ENCODE measurements at places on chromosomes 6 and 20.

DNA sequence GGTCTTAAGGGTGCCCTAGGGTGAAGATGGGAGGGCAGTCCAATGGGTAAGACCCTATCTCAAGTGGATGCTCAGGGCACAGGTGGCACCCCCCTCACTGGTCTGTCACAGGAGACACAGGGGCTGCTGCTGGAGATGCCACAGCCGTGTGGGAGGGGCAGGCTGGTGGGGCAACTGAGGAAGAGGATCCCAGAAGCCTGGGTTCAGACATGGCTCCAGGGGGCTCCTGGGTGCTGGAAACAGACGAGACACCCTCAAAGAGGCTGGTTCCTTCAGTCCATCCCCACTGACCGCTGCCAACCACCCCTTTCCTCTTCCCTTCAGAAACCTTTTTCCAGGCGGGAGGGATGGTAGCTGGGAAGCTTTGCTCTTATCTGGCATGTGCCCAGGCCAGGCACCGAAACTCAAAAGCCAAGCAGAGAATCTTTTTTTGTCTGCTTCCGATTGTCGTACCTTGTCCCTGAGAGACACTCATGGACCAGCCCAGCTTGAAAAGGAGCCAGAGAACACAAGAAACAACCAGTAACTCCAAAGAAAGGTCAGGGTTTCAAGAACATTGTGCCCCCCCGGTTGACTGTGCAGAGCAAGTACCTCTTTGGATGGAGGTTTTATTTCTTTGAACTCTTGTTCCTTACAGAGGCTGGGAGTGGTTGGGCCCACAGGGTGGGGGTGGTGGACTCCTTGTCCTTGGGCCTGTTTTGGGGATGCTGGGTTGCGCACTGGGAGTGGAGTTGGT is 28.5 kb upstream of the EMILIN3 start:
- DNase-seq: no peak

GRCh38 chr20:6870559-6870958 is 103.1 kb downstream of the BMP2 start:
- DNase-seq: no peak

DNA sequence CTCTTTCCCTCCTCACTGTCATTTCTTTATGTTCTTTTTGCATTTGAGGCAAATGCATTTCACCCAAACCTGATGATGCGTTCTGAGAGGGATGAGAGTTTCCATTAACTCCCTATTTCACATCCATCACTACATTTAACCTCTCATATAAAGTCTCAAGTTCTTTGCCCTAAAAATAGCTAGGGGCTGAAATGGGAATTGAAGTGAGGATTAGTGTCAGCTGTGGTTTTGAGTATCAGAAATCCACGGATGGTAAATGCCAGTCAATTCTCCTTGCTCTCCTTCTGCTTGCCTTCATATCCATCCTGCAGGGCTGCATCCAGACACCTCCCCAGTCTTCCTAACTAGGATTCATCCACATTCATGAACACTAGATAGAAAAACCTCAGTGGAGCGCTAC is 10.0 kb upstream of the DTNBP1 start:
- DNase-seq: no peak

- no peak for DNase-seq
Observed at GRCh38 chr20:46484954-46485353, 28.4 kb downstream of the ZNF334 start.

DNA sequence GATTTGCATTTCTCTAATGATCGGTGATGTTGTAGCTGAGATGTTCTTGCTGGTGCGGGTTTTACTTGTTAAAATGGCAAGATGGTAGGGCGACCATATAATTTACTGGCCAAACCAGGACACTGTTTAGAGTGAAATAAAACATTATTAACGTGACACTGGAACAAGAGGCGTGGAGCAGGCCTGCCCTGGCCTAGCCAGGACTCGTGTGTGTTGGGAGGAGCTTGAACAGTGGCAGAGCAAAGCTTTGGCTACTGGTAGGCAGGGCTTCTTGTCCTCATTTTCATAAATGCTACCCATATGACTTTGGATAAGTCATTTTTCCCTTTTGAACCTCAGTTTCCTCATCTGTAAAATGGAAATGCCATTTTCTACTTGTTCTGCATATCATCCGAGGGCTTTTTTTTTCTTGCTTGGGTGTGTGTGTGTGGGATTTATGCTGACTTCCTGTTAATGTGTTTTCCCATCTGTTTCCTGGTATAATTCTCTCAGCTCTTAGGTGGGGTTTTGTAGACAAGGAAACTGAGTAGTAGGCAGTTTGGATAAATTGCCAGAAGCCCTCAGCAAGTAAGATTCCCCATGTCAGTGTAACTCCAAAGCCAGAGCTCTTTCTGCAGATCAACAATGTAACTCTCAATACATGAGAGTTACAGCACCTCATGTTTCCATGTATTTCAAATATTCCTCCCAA is 81.7 kb downstream of the TOX2 start:
- DNase-seq: no peak

GRCh38 chr6:33105916-33106871 is 30.4 kb downstream of the HLA-DPB1 start:
- no peak for DNase-seq

- DNase-seq: peak; percentile 9
Observed at GRCh38 chr6:155155787-155156447, 107.9 kb upstream of the CLDN20 start.

GRCh38 chr20:60087563-60088105 is 129.4 kb downstream of the CDH26 start:
- no peak for DNase-seq

DNA sequence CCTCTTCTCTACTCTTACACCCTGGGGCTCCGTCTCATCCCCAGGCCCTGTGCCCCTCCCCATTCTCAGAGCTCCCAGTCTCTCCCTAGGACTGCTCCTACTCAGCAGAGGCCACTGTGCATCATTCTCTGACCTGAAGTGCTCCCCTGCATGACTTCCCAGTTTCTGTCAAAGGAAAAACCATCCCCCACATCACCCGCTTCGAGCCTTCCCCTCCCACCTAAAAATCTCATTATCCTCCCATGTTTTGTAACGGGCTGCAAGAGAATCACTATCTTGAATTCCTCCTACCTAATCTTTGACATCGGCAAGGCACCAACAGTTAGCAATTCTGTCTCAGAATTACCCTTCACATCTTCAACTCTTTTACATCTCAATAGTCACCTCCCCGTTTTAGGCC is 463.0 kb downstream of the PRKN start:
- no peak for DNase-seq

Data from activated gamma-delta T cell treated with anti-CD3 and anti-CD28 coated beads, Interleukin-2, amount 50 U/mL, for 16 hours (primary cell).